ENCODE measurements at places on chromosomes 13 and 19.

DNA sequence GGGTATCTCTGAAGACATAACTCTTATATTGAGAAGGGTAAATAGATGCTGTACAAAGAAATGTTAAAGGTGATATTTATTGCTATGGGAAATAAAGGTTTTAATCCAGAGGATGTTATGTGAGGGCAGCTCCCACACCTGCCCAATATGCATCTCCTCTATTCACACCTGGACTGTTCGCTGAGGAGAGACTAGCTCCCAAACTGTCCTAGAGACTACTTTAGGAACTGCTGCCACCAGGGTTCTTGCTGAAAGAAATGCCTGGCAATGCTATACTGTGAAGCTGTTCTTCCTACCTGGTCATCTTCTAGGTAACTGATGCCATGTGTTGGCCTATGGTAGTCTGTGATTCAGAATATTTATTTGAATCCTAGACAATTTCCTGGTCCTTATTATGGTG is 1421.5 kb upstream of the SPRY2 start:
- DNase-seq, result no peak

GRCh38 chr13:22765547-22765946 is 415.2 kb upstream of the SGCG start:
- DNase-seq, result no peak

- DNase-seq, result peak; percentile 64
Measured at GRCh38 chr19:44050740-44051649, 841 bp upstream of the ZNF223 start.

GRCh38 chr13:113762538-113762937 is 3.5 kb downstream of the TMEM255B start:
- DNase-seq, result no peak

GRCh38 chr13:108609353-108609752 is 20.1 kb upstream of the MYO16 start:
- DNase-seq, result no peak

GRCh38 chr19:17576758-17577456 is 21.5 kb downstream of the COLGALT1 start:
- no peak for DNase-seq

DNA sequence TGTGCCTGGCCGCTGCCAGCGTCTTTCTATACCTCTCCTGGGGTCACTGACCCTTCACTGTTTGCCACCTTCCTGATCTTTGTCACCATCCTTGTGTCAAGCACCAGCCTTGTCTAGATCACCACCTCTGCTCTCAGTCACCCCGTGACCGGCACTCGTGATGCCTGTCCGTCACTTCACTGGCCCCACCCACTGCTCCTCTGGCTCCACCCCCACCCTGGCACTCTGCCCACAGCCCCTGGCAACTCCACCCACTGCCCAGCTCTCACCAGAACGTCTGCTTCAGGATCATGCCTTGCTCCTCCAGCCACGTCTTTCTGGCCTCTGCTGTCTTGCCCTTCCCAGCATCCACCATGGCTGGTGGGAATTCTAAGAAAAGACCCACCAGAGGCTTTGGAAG is 24.8 kb upstream of the PLA2G4C start:
- DNase-seq, result no peak

GRCh38 chr19:40717880-40718773 is 1.2 kb downstream of the ITPKC start:
- DNase-seq, result no peak

GRCh38 chr19:17706750-17707181 is 12.5 kb upstream of the MAP1S start:
- DNase-seq, result no peak

GRCh38 chr19:14467816-14468215 is 7.3 kb downstream of the PTGER1 start:
- no peak for DNase-seq

DNA sequence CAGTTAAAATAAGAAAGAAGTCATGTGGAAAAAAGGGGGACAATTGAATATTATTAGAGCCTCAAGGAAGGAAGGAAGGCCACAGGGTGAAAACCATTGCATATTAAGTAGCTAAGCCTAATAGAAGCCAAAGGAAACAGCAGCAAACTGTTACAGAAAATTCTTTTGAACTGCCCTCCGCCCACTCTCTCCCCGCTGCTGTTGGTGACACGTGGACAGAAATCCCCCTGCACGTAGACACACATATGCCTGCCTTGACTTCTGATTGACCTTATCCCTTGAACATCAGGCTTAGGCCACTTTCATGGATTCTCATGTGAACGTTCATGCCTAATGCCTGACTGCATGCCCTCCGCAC is 229.1 kb downstream of the KCNRG start:
- no peak for DNase-seq

DNA sequence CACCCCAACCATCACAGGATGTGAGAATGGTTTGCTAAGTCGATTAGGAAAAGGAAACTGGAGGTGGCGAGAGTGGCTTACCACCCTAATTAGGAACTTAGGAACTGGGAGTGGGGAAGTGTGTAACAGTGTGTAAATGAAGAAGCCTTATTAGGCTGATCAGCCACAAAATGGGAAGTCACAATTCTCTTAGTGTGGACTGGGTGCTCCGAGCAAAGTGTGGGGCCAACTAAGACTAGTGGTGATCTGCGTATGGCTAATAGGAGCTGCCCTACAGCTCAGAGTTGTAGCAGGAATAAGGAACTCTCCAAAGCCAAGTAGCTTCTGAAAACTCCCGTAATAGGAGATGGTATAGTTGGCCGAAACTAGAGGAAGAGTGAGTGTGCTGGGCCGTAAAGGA is 7.6 kb downstream of the SIGLEC11 start:
- no peak for DNase-seq

- DNase-seq, result no peak
Measured at GRCh38 chr13:35474496-35475211, 1.8 kb downstream of the MAB21L1 start.

DNA sequence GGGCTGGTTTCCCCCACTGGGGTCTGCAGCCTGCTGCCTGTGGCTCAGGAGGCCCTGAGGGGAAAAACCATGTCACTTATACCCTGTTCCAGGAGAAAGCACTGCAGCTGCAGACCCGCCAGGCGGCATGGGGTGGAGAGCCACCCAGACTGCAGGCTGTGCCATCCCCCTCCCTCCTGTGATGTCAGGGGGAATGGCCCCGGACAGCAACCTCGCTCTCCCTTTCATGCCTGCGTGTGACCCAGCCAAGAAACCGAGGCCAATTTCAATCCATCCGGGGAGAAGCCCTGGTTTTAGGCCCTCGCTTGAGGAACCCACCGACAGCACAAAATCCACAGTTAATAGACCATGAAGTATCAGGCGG is 37.2 kb upstream of the MATK start:
- DNase-seq, result no peak

GRCh38 chr13:95438297-95438696 is 114.2 kb upstream of the CLDN10 start:
- no peak for DNase-seq

DNA sequence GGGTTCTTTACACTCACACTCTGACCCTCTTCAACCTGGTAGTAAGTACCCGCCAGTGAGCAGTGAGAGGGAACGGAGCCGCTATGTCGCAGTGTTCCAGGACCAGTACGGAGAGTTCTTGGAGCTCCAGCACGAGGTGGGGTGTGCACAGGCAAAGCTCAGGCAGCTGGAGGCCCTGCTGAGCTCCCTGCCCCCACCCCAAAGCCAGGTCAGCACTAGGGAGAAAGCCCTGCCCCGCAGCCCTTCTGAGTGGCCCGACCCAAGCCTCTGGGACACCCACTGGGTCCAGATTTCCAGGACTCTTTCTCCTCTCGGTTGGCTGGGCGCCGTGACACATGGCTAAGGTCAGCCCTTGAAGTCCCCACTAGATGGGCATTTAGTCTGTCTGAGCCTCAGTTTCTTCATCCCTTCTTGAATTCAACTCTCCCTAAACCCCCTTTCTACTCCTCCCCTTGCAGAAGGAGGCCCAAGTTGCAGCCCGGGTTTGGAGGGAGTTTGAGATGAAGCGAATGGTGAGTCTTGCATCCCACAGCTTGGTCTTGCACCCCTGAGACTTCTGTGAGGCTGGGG is 1.9 kb downstream of the OCEL1 start:
- no peak for DNase-seq
